ENCODE measurements at places on chromosomes 13 and 19. TPM values are rescaled to one million over a fixed set of nuclear protein-coding genes. Genes with fewer than 3 reads are reported as not detected.

- no peak for DNase-seq
These were observed 34.8 kb upstream of the ANKRD10 start for GRCh38 chr13:110949628-110950027.

DNA sequence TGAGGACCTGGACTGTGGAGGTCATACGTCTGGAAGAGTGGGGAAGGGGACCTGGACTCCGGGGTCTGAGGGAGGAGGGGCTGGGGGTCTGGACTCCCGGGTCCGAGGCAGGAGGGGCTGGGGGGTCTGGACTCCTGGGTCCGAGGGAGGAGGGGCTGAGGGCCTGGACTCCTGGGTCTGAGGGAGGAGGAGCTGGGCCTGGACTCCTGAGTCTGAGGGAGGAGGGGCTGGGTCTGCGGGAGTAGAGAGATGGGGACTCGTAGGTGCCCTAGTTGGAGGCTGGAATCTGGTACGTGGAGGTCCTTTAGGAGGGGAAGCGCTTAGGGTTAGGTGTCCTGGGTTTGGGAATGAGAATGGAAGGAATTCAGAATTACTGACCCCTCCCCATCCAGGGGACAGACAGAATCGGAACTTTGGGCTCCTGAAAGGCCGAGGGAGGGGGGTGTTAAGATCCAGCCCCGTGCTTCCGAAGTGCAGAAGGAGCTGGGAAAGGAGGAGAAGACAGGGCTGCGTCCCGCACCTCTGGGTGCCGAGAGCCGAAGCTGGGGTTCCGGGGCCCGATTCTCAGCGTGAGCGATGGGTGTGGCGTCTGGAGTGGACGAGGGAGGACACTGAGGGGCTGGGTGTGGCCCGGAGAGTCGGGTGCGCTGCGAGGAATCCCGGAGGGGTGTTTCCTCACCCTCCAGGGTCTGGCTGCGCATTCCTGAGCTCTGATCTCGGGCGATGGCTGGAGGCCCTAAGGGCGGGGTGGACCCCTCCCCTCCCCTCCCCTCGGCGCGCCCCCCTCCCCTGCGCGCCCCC lies 608 bp downstream of the MYADM start:
- peak; percentile 40 for DNase-seq

The LIM2 gene
- not detected for total RNA-seq

The SHISA7 gene
- not detected for total RNA-seq

- DNase-seq = no peak
These were observed 23.7 kb downstream of the TPP2 start for GRCh38 chr13:102620516-102620915.

The KANK3 gene
- total RNA-seq = 26.3 TPM

GRCh38 chr13:77489566-77490337 lies 45.8 kb upstream of the SCEL start:
- DNase-seq = no peak

Measured in endothelial cell of umbilical vein (primary cell).